ENCODE measurements at places on chromosomes 12 and 14. TPM values are rescaled to one million over a fixed set of nuclear protein-coding genes. Genes with fewer than 3 reads are reported as not detected.

LMNTD1 gene
- 0.45 TPM for total RNA-seq

CLEC6A gene
- not detected for total RNA-seq

LIN52 gene
- 6.4 TPM for total RNA-seq

MMP17 gene
- total RNA-seq: 16.4 TPM

GLT8D2 gene
- 0.45 TPM for total RNA-seq

YLPM1 gene
- total RNA-seq: 43.1 TPM

COCH gene
- total RNA-seq: 0.09 TPM

Data from endothelial cell of coronary artery (primary cell).